Stimulated activated effector memory CD8-positive, alpha-beta T cell treated with anti-CD3 and anti-CD28 coated beads, Interleukin-12 subunit alpha, Interleukin-12 subunit beta, amount 100 ng/mL, for 72 hours (primary cell): ENCODE measurements at places on chromosomes 1 and 21.

GRCh38 chr1:156445789-156446263, 54.7 kb downstream of the MEF2D start:
- peak; percentile 72 for DNase-seq

GRCh38 chr1:157437296-157437695, 115.0 kb downstream of the FCRL5 start:
- no peak for DNase-seq

GRCh38 chr1:70486676-70487458, 75.8 kb downstream of the CTH start:
- no peak for DNase-seq

GRCh38 chr1:82065916-82066315, 265.2 kb downstream of the ADGRL2 start:
- DNase-seq: no peak

DNA sequence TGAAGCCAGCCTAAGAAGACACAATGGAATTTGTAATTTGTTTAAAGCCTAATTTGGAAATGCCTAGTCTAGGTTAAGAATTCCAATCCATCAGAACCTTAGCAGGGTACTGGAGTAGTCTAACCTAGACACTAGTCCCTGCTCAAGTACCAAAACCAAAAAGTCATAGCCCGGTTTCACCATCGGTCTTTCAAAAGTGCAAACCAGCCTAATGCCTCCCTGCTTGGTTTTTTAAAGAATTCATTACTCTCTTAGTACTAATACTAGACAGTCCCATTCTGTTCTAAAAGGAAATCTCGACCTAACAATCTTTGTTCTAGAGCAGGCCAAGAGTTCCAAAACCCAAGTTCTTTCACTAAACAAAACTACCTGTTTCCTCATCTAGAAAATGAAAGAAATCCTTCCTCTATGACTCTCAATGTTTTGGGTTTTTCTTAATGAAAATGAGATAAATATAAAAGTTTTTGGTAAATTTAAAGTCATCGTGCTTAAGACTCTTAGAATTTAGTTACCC, 2.6 kb downstream of the PUM1 start:
- no peak for DNase-seq

- DNase-seq: no peak
Measured at GRCh38 chr1:159066108-159066507, 10.5 kb downstream of the AIM2 start.

DNA sequence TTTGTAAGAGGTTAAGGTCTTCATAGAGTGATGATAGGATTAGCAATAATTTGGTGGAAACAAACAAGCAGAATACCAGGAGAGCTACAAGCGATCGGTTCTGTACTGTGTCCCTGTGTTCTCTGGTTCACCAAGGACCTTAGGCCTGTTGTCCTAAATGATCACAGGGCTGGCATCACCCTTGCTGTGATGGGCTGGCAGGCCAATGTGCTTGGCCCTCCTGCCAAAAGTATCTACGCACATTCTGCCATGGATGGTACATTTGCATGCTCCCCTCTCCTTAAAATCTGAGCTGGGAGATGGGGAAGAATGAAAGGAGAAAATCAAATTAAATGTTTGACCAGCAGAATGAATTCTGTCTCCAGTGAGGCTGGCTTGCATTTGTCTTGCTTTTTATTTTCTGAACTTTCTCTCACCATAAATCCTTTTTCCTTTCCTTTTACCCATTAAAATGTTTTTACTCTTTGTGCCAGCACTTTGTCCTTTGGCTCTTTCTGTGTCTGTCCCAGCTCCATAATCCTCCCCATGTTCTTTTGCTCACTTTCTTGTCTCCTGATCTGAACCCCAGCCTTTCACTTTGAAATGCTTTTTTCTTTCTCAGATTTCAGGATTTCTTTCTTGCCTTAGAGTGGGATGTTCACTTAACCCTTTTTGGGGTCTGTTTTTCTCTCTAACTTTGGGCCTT, 51.7 kb downstream of the PBX1 start:
- DNase-seq: no peak

DNA sequence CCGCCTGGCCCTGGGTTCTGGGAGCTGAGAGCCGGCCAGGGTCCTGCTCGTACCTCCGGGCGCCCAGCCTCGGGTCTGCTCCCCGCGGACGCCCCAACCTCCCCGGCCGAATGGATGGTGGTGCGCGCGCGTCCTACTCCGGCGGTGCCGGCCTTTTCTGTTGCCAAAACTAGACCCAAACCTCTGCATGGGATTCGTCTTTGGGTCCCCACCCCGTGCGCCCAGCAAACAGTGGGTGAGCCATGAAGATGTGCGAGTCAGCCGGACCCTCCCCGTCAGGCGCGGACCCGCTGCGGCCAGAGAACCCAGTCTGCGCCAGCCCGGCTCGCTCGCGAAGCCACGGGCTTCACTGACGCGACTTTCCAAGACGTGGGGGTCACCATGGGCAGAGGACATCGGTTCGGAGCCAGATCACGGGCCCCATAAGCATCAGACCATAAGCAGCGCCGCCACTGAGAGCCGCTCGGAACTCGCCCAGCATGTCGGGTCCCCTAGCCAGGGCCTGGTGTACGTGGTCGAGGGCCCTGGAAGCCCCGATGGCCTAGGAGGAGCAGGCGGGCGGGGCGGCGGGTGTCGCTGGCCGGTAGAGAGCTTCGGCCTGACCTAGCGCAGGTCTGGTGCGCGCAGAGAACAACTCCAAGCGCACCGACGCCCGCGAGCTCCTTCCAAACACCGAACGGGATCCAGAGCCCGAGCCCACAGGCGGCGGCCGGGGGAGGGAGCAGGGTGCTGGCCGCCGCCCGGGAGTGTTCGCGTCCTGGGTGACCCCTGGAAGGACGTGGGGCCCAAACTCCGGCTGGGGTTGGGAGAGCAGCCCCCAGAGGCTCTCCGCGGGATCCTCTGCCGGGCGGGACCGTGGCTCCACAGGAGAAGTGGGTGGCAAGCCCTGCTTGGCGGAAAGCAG, 1.0 kb upstream of the TP73 start:
- DNase-seq: no peak

DNA sequence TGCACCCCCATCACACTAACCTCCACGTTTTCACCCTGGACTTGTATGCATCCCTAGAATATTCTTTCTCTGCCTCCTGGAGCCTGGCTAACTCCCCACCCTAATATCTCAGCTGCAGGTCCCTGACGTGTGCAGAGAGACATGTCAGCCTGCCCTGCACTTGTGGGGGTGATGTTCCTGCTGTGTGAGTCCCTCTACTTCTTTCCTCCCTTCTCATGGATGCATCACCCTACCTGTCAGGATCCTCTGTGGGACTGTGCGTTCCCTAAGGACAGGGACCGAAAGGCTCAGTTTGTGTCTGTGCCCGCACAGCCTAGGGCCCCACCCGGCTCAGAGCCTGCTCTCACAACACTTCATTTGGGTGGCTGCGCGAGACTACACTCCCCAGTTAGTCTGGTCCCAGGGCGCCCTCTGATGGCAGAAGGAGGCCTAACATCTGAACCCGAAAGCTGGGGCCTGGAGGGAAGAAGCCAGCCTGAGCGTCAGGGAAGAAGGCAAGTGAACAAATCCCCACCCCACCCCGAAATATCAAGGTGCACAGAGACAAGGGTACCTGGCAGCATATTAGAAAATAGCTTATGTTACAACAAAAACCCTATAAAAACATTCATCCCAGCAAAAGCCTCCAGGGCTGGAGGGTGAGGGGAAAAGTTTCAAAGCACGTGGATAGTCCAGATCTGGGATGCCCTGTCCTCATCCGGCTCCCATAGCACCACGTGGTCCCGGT, 3.7 kb downstream of the CD52 start:
- DNase-seq: peak; percentile 99

- no peak for DNase-seq
Measured at GRCh38 chr1:196056966-196057365, 551.3 kb downstream of the KCNT2 start.

DNA sequence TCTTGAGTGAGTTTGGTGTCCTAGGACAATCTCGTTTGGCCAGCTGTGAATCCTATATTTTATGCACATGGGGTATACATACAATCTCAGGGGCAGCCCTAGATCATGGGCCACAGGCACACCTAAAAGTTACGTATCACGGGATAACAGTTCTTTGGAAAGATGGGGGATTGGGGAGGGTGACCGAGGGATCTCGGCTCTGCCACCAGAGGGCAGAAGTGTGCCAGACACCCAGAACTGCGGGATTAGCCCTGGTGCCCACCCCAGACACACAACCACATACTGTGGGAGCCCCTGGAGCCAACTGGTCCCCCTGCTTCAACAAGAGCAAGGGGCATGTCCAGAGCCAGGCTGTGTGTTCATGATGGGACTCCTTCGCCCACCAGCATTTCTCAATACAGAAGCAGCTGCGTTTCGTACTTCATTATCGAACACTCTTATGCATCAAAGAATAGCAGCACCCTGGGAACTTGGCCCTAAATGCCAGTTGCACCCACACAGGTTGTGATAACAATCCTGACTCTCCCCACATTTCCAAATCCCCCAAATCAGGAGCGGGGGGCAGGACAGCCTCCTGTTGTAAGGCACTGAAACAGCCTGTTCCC, 37.4 kb downstream of the TMCO4 start:
- DNase-seq: peak; percentile 11

DNA sequence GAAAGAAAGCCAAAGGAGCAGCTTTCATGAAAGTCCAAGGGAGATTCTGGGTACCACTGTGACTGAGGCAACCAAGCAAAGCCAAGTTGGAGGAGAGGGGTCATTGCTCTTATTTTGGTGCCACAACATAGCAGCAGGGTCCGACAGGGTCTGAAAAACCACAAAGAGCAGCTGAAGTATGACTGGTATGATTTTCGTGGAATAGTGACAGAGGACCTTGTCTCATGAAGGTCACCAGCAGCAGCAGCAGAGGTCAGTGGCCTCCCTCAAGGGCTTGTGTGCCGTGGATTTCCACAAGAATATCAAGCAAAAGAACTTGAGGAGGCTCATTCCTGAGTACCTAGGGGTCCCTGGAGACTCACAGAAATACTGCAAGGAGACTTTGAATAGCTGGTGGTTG, 160.9 kb upstream of the SYT6 start:
- no peak for DNase-seq

DNA sequence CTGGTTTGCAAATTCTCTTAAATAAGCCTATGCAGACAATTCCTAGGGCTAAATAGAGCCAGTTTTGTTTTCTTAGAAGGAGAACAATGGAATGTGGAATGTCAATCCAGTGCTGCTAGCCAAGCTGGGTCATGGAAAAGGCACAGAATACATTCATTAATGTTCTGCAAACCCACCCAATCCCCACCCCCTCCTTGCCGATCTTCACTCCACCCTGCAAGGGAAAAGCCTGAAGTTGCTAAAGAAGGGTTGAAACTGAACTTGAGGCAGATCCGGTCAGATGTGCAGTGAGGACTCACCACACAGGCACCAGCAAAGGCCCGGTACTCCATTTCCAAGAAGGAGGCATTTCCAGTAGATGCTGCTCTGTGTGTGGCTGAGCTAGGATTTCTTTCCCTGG, 179.6 kb downstream of the PLPP3 start:
- no peak for DNase-seq

DNA sequence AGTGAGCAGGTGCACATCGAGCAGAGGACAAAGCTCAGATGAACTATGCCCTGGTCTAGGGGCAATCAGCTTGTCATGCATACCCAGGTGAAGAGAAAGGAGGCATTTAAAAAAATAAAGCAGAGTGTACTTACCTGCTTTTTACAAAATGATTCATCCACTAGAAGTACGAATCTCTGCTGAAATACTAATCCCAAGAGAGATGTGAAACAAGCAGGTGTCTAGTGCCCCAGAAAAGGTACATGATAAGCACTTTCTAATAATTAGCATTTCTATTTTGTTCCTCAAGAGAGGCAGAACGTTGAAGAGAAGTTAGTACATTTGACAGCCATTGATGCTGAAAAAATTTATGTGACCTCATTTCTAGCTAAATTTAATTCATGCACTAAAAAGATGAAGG, 31.1 kb downstream of the CHODL start:
- no peak for DNase-seq

DNA sequence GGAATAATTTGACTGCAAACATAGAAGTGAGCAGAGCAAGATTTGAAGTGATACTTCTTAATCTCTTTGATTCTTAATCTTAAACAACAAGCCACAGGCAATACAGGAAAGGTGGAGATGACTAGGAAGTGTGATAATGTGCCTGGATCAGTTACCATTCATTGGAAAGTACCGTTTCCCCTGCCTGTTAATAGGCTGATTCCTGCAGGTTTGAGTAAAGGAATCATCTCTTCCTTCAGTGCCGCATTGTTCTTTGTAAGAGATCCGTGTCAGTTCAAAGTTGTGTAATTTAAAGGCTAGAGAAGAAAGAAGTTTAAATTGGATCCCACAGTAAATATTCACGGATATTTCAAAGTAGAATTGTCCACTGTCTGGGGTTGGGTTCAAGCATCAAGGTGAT, 43.5 kb upstream of the BCL10 start:
- DNase-seq: no peak

DNA sequence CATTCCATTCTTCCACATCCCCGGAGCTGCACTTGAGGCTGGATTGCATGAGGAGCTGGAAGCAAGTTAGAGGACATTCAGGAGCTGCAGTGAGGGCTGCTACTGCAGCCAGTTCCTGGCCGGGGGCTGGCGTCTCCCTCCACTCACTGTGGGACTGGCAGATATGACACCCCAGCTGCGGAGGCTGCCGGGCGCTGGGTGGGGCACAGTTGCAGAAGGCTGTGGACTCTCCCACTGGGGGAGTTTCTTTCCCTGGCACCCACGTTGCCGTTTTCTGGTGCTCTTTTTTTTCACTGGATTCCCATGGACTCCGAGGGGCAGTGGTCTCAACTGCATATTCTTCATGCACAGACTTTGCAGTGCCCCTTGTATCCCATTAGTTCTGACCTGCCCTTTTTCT, 351.1 kb upstream of the AJAP1 start:
- no peak for DNase-seq

DNA sequence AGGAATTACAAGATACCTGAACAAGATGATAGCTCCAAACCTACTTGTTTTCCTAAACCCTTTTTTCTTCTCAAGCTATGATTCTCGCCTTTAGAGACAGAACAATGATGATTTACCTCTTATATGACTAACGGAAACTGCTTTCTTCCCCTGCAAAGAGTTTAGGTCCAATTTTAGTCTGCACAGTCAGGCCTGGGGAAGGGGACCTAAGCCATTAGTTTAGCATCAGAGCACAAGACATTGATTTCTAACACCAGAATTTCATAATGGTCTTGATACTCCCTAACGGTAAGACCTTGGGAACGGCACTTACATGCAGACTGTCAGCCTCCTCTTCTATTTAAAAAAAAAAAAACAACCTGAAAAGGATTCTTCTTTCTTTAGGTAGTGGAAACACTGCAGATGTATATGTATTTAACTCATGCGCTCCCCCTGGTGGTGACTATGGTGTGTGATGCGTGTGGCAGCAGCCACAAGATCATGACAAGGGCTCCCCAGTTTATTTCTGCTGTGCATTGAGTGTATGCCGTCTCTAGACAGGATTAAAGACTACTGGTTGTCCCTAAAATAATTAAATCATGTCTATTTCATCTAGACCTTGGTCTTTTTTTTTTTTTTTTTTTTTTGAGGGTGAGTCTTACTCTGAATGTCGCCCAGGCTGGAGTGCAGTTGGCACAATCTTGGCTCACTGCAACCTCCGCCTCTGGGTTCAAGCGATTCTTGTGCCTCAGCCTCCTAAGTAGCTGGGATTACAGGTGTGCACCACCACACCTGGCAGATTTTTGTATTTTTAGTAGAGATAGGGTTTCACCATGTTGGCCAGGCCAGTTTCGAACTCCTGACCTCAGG, 37.3 kb upstream of the TMEM222 start:
- DNase-seq: peak; percentile 73

- no peak for DNase-seq
Measured at GRCh38 chr1:225881081-225881958, 860 bp downstream of the TMEM63A start.

- DNase-seq: no peak
Measured at GRCh38 chr1:914131-914890, 9.4 kb upstream of the SAMD11 start.

- DNase-seq: no peak
Measured at GRCh38 chr1:35488336-35488735, 68.9 kb downstream of the KIAA0319L start.

GRCh38 chr1:28371010-28371377, 1.5 kb downstream of the PHACTR4 start:
- DNase-seq: no peak
